ENCODE measurements at places on chromosomes 1 and 21. TPM values are rescaled to one million over a fixed set of nuclear protein-coding genes. Genes with fewer than 3 reads are reported as not detected.
A peak's percentile ranks its signal among the peaks of the same experiment; 100 is the strongest.

SDE2 gene
- 24.2 TPM for total RNA-seq

ERMAP gene
- 20.4 TPM for total RNA-seq

MATN1 gene
- 2.0 TPM for total RNA-seq

DNA sequence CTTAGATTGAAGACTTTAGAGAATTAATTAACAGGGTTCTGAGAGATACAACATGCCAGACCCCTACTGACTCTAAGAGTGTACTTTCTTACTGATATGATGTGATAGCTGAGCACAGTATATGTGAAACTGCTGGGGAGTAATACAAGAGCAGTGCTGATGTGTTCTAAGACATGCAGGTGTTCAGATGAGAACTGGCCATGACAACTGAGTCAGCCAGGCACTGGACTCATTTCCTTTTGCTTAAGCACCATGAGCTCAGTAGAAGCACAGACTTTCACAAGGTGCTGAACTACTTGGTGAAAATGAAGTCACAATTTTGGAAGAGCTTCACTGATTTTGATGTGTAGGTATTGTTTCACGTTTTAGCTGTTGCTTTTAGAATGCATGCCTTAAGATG lies 15.9 kb upstream of the POGZ start:
- DNase-seq, result no peak

DNA sequence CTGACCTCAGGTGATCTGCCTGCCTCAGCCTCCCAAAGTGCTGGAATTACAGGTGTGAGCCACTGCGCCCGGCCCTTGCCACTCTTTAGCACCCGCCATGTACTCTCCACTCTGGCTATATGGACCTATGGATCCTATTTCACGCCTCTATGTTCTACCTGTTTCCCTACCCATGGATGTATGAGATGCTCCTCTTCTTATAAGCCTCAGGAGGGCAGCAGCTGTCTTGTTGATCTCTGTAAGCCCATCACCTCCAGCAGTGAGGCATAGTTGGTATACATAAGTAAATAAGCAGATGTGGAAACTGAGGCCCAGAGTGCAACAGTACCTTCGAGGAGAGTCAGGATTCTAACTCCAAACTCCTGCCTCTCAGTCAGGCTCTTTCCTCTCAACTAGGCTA lies 24.7 kb upstream of the ARTN start:
- DNase-seq, result no peak

DNA sequence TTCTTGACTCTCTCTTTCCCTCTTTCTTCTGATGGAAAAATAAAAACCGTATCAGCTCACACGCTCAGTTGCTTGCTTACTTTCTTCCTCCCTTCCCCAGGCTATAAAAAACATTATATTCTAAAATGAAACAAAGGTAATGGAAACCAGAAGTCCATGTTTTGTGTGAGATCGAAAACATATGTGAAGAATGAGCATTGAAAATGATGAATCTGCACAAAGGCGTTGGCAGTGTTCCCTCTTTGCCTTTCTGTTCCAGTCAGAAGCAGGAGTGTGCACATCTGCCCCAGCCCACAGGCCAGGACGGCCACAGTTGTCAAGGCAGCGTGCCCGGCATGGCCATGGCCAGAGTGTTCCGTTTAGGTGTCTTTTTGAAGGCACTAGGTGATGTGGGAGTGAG lies 185.3 kb upstream of the USP24 start:
- DNase-seq, result peak; percentile 33

DNA sequence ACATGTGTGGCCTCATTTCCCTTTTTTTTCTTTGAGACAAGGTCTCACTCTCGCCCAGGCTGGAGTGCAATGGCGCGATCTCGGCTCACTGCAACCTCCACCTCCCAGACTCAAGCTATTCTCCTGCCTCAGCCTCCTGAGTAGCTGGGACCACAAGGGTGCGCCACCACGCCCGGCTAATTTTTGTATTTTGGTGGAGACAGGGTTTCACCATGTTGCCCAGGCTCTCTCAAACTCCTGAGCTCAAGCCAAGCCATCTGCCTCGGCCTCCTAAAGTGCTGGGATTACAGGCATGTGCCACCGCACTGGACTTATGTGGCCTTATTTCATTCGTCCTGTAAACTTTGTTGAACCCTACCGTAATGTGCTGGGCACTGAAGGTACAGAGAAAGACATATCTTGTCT lies 569 bp upstream of the WARS2 start:
- peak; percentile 8 for DNase-seq

- no peak for DNase-seq
These were observed 108.5 kb upstream of the IFFO2 start for GRCh38 chr1:19064906-19065450.

DNA sequence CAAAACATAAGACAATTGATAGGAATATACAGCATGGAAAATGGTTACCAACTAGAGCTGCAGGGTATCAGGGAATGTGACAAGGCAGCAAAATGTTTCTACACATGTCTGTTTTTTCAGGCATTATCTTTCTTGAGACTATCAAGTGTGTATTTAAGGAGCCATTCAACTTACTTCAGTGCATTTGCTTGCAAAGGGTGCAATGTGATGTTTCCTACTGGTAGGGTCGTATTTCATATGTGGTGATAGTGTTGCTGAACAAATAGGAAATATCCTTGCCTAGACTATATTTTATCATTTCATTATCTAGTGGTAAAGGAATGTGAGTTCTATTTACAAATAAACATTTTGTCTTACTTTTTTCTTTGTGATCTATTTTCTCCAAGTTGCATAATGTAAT lies 42.4 kb downstream of the PTPRC start:
- DNase-seq, result no peak

DNA sequence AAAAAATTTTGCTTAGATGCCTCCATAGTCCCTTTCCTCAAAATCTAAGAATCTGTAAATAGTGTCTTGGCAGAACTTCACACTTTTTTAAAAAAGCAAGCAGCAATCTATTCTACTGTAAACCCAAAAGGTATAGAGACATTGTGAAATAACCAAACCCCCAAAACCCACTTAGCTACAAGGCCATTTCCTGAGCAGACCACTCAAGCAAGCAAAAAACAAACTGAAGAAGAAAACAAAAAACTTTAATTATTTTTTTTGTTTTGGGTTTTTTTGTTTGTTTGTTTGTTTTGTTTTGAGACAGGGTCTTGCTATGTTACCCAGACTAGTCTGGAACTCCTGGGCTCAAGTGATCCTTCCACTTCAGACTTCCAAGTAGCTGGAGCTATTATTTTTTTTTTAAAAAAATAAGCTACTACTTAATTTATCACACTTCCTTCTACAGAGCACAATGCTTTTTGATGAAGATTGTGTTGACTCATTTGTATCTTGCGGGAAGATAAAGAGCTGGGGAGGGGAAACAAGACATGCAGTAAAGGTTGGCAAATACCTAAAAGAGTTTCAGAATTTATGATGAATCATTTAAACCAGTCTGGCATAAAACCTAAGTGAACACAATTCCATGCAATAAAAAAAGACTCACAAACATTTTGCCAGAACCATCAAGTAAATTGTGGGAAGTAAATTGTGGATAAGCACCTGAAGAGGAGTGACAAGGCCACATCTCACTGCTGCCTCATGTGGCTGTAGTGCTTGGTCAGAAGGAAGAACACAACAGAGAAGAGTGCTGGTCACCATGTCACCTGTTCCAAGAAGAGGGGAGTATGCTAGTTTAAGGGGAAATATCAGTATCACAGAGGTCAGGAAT lies 2.7 kb upstream of the PTPN22 start:
- peak; percentile 10 for DNase-seq

DNA sequence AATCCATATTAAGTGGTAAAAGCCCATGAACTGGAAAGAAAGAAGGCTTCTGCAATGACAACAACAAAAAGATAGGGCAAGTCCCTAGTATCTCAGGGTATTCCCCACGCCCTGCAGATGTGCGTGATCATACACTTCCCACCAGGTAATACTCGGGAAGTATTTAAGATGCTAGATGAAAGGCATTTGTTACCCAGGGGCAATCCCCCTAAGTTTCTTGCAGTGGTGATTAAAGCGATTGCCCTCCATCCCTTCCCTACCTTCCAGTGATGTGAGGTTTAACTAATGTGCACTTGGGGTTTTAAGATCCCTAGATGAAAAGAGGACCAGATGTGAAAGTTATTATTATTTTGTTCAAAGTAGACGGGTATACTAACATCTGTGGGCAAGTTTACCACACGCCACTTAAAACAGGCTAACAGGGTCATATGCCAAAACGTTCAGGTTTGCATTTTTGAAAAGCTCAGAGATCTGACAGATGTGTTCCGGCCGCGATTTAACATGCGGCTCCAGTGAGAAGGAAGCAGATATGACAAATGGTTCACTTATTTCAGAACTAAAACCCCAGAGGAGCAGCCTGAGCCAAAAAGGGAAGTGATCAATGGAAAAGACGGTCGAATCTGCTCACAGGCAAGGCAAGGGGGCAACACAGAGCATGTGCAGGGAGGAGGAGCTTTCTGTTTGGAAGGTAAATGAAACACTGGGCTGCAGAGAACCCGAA lies 17.4 kb downstream of the TIAM1 start:
- no peak for DNase-seq

- DNase-seq, result peak; percentile 37
These were observed 72.2 kb upstream of the DPT start for GRCh38 chr1:168801032-168801745.

DNA sequence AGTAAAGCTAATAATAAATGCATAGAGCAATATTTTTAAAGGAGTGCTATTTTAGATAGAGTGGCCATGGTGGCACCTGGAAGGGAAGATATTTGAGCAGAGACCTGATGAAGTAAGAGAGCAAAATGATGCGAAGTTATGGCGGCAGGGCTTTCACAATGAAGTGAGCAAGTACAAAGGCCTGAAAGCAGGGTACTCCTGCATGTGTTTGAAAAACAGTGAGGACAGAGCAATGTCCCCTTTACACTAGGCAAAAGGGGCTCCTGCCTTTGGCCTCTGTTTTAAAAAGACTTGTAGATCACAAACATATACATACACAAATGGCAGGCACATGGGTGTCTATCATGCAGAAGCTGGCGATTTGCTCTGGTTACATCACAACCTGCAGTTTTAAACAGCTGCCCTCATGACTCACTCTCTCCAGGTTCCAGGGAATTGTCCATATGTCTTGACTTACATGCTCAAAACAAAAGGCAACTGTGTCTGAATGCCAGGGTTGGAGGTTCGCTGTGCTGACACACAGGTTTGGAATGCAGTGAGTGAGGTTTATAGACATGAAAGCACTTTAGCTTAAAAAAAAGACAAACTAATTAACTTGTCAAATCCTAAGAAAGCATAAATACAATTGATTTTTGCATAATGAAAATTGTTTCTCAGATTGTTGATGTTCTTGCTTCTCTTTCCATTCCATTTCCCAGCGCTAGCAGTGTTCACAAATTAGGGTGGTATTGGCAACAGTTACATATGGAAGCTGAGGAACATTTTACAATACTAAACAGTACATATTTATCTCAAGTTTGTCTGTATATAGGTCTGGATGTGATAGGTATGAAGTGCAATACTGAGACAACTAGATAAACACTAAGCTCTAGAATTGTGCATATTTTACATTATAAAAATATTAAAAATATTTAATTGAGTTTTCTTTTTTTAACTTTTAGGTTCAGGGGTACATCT lies 313.9 kb downstream of the BARHL2 start:
- peak; percentile 87 for DNase-seq

GRCh38 chr21:31908106-31909031 lies 35.5 kb downstream of the HUNK start:
- DNase-seq, result peak; percentile 44

GRCh38 chr1:3236955-3237354 lies 168.0 kb downstream of the PRDM16 start:
- no peak for DNase-seq

GRCh38 chr1:109247401-109248365 lies 1.7 kb upstream of the CELSR2 start:
- no peak for DNase-seq

GRCh38 chr1:3323021-3323795 lies 131.3 kb upstream of the ARHGEF16 start:
- peak; percentile 85 for DNase-seq

DNA sequence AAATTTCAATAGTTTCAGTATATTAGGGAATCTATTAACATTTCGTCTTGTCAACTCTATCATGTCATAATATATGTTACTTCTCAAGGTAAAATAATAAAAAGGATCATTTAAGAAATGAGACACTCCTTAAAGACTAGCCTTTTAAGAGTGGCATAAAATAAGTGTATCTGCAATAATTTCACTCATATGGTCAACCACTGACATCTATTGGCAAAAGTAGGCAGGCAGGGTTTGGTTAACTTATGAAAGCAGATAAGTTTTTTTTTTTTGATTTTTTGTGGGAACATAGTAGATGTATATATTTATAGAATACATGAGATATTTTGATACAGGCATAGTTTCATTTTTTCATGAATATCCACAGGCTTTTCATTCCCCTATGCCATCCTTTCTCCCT lies 5.5 kb upstream of the RGS21 start:
- DNase-seq, result peak; percentile 29

DNA sequence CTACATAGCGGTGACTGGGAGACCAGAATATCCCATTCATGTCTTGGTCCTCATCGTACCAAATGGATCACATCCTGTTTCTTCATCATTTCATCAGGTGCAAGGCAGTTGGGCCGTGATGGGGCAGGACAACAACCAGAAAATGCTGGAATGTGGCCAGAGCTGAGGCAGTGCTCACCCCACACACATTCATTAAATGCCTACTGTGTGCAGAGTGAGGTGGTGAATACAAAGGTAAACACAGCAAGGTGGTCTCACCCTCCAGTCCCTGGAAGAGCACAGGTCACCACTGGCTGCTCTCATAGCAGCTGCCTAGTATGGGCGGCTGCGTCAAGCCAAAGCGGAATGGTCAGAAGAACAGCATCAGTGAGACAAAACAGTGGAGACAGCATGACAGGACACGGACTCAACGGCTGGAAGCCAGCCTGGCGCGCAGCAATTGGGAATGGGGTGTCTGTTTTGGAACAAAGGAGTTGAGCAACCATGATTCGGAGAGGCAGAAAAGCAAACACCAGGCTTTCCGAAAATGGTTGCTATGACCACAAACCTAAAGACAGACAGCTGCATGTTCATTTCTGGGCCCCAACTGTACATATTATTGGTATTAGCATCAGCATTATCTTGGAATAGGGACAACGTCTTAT lies 5.6 kb upstream of the ADAMTSL4 start:
- DNase-seq, result peak; percentile 10

- DNase-seq, result peak; percentile 71
These were observed 103.9 kb downstream of the CASZ1 start for GRCh38 chr1:10692401-10693021.

- no peak for DNase-seq
These were observed 819.3 kb downstream of the PLA2G4A start for GRCh38 chr1:187648091-187648490.

Measured in hepatocyte (in vitro differentiated cells).